ENCODE measurements at places on chromosomes 12 and 14. TPM values are rescaled to one million over a fixed set of nuclear protein-coding genes. Genes with fewer than 3 reads are reported as not detected.

The MYF6 gene
- not detected for total RNA-seq

GRCh38 chr14:60637479-60638315 is 11.6 kb downstream of the SIX1 start:
- ATAC-seq = peak; percentile 7

DNA sequence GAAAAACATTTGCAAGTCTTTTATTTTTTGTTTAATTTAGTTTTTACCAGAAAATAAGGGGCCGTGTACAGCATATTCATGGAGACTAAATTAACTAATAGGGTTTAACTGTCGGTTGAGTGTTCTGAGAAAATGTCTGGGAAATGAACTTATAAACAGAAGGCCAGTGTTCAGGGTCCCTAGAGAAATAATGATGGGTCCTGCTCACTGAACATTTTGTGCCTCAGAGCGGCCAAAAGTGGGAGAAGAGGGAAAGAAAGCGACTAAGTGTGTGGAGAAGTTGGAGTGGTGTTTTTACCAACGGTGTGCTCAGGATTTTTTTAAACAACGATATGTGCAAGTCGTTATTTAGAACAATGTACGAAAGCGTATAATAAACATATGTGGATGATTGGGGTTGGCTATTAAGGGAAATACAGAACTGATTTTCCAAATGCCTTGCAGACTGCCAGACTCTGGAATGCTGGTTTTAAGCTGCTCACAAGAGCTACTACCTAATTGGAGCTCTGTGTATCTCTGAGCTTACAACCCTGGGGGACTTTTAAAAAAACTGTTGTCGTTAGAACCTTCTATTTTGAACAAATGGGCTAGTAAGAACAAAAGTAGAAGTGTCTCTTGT is 166.7 kb downstream of the SLC38A4 start:
- ATAC-seq = no peak

DNA sequence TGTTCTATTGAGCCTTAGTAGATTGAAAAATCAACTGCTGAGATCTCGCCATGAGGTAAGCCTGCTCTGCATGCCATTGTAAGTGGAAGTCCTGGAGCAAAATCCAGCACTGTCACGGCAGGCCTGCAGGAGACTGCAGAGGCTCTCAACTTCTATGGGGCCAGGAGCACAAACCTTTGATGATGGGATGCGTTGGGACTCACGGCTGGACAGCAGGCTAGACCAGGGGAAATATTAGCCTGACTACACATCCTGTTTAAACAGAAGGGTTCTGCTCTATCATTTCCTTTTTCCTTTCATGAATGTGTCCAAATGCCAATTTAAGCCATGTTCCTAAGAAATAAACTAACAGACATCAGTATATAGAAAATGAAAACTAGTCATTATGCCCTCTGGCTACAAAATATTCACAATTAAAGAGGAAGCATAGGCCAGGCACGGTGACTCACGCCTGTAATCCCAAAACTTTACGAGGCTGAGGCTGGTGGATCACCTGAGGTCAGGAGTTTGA is 33.9 kb upstream of the RASSF8 start:
- no peak for ATAC-seq

The TSHR gene
- total RNA-seq = 0.50 TPM

The OLR1 gene
- not detected for total RNA-seq

Data from activated T-helper 17 cell treated with anti-CD3 and anti-CD28 coated beads, Interleukin-2, amount 50 U/mL, for 72 hours (primary cell).